ENCODE measurements at places on chromosomes 16 and 17.

DNA sequence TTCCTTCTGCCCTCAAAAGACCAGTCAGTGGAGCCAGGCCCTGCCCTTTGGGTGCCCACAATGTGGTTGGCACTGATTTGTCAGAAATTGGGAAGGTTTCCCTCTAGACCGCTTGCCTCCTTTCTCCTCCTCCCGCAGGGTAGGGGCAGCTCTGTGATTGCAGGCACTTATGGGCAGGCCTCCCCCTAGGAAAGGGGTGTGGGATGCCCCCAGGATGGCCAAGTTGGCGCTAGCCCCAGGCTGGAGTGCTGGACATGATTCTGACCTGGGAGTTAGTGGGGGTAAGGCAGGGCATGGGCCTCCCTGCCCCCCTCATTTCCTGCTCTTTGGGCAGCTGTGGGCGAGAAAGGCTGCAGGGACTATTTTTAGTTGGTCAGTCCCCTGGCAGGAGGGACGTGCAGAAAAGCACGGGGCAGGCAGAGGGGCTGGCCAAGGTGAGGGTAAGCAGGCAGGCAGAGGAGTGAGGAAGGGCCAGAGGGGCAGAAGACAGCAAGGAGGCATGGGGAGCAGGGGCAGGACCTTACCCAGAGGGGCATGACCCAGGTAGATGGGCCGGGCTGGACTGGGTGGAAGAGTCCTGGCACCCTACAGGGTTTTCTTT, 3.3 kb downstream of the RARA start:
- H3K36me3 ChIP-seq, result no peaks in the 10 kb centered on the region
- H3K27ac ChIP-seq, result no peak overlapping the region
- H3K4me1 ChIP-seq, result peaks cover 75% of the 10 kb centered on the region
- no peak for DNase-seq
- H3K27me3 ChIP-seq, result no peaks in the 10 kb centered on the region

DNA sequence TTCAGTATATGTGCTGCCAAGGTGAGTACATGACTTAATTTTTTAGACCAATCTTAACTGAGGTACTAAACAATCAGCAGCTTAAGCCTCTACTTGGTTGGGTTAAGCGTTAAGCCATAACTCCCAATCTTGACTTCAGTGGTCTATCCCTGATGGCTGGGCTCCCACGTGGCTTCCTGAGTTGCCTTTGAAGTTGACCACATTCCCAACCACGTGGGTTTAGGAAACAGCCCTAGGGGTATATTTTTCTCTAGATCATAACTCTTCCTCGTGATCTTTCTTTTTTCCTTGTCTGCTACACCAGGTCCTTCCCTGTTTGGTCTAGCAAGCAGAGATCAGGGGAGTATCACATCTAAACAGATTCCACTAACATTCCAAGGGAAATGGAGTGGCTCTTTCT, 20.1 kb upstream of the PIRT start:
- no peaks in the 10 kb centered on the region for H3K27me3 ChIP-seq
- H3K27ac ChIP-seq, result no peak overlapping the region
- H3K4me3 ChIP-seq, result no peak overlapping the region
- no peak for DNase-seq

DNA sequence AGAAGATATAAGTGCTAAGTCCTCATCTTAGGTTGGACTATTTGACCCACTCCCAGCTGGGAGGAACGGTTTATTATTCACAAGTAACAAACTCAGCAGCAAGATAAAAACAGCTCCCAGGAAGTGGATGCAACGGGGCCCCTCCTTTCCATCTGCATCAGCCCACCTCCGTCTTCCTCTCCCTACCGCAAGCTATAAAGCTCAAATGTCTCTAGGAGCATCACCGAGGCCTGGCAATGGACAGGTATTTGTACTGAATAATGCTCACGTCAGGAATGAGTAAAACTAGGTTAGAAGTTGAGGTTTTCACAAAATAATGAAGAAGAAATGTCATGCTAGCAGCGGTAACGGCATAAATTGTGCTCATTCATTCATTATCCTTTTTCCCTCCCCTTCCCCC, 408.7 kb upstream of the PSMD7 start:
- no peak for DNase-seq
- H3K4me3 ChIP-seq, result no peak overlapping the region
- H3K27ac ChIP-seq, result no peak overlapping the region
- peaks cover 15% of the 10 kb centered on the region for H3K27me3 ChIP-seq
- no peaks in the 10 kb centered on the region for H3K4me1 ChIP-seq

GRCh38 chr17:63279498-63280230, 166.4 kb downstream of the CYB561 start:
- peak; percentile 76 for DNase-seq
- H3K27me3 ChIP-seq, result no peaks in the 10 kb centered on the region
- H3K27ac ChIP-seq, result peak overlapping the region; percentile 92
- H3K36me3 ChIP-seq, result no peaks in the 10 kb centered on the region

DNA sequence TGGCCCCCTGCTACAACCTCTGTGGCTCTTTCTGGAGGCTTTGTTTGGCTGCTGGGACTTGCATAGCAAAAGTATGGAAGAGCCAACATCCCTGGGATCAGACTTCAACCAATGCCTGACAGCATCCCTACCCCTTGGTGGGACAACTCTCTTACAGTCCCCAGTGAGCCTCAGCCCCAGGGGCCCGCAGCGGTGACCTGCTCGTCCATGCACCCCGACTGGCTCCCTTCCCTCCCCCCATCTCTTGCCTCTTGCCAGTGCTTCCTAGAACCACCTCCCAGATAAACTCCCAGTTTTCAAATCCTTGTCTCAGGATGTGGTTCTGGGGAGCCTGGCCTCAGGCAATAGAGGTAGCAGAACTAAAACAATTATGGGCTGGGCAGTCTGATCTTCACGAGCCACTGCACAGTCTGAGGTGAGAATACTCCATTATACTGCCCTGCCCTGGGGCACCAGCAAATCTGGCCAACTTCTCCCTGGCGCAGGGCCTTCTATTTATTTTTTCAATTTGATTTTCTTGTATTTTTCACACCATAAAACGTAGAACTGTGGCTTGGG, 86.6 kb upstream of the BRD7 start:
- no peaks in the 10 kb centered on the region for H3K4me1 ChIP-seq
- H3K27ac ChIP-seq, result no peak overlapping the region
- no peak for DNase-seq
- peaks cover 21% of the 10 kb centered on the region for H3K27me3 ChIP-seq
- H3K36me3 ChIP-seq, result no peaks in the 10 kb centered on the region
- H3K4me3 ChIP-seq, result no peak overlapping the region

DNA sequence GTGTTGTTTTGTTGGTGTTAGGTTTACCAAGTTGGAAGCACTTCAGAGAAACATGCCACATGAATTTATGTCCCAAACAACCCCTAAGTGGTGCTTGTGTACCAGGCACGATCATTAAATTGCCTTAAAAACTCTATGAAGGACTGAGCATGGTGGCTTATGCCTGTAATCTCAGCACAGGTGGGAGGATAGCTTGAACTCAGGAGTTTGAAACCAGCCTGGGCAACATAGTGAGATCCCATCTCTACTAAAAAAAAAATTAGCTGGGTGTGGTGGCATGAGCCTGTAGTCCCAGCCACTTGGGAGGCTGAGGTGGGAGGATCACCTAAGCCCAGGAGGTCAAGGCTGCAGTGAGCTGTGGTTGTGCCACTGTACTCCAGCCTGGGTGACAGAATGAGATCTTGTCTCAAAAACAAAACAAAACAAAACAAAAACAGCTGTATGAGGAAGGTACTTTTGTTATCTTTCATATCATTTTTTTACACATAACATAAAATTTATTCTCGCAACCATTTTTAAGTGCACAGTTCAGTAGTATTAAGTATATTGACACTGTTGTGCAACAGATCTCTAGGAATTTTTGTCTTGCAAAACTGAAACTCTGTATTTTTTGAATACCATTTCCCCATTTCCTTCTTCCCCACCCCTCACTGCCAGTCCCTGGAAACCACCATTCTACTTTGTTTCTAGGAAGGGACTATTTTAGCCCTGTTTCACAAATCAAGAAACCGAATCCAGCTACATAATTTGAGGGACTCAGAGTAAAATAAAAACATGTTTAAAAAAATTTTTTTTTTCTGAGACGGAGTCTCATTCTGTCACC, 14.3 kb upstream of the RBBP6 start:
- DNase-seq, result no peak
- H3K36me3 ChIP-seq, result no peaks in the 10 kb centered on the region
- H3K4me1 ChIP-seq, result no peaks in the 10 kb centered on the region
- H3K27ac ChIP-seq, result no peak overlapping the region
- no peaks in the 10 kb centered on the region for H3K27me3 ChIP-seq

GRCh38 chr17:521183-521525, 168.5 kb upstream of the RPH3AL start:
- no peaks in the 10 kb centered on the region for H3K36me3 ChIP-seq
- no peak overlapping the region for H3K4me3 ChIP-seq
- peaks cover 28% of the 10 kb centered on the region for H3K4me1 ChIP-seq
- H3K27me3 ChIP-seq, result no peaks in the 10 kb centered on the region
- peak; percentile 84 for DNase-seq
- peak overlapping the region; percentile 63 for H3K27ac ChIP-seq

DNA sequence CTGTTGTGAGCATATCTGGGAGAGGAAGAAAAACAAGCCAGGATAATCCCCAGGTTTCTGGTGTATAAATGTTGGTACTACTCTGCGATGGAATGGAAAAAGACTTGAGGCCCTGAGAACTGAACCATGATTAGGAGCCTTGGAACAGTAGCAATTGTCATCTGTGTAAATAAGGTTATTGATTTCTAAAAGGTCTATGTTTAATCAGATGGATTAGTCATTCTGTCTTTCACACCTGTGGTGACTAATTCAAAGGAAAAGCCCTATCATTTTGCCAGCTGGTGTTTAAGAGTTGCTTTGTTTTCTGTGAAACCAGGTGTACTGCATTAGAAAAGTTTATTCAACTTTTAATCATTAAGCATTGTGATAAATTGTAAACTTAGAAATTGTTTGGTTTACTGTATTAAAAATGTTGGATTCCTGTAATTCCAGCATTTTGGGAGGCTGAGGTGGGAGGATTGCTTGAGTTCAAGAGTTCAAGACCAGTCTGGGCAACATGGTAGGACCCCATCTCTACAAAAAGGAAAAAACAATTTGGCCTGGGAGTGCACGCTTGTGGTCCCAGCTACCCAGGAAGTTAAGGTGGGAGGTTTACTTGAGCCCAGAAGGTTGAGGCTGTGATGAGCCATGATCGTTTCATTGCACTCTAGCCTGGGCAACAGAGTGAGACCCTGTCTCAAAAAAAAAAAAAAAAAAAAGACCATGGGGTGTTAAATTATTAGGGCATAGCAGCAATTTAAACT, 29.0 kb upstream of the KPNB1 start:
- H3K4me3 ChIP-seq, result no peak overlapping the region
- peak overlapping the region; percentile 73 for H3K27ac ChIP-seq
- no peak for DNase-seq
- peaks cover 31% of the 10 kb centered on the region for H3K36me3 ChIP-seq

GRCh38 chr17:29592850-29593551, at the start of gene ANKRD13B:
TSS of gene ANKRD13B (plus strand) at chr17:29593132. CDS start at chr17:29593622, 490 bp downstream.
- peaks cover 49% of the 10 kb centered on the region for H3K4me1 ChIP-seq
- H3K36me3 ChIP-seq, result no peaks in the 10 kb centered on the region
- peaks cover 12% of the 10 kb centered on the region for H3K27me3 ChIP-seq
- no peak for DNase-seq

- H3K27me3 ChIP-seq, result no peaks in the 10 kb centered on the region
- no peak overlapping the region for H3K27ac ChIP-seq
- DNase-seq, result no peak
- H3K4me3 ChIP-seq, result no peak overlapping the region
- no peaks in the 10 kb centered on the region for H3K4me1 ChIP-seq
Measured at GRCh38 chr16:79509211-79509631, 91.3 kb downstream of the MAF start.

GRCh38 chr17:79826204-79826680, 13.0 kb downstream of the CBX4 start:
- peaks cover 2% of the 10 kb centered on the region for H3K27me3 ChIP-seq
- no peak overlapping the region for H3K27ac ChIP-seq
- no peak for DNase-seq
- no peak overlapping the region for H3K4me3 ChIP-seq
- H3K4me1 ChIP-seq, result no peaks in the 10 kb centered on the region

DNA sequence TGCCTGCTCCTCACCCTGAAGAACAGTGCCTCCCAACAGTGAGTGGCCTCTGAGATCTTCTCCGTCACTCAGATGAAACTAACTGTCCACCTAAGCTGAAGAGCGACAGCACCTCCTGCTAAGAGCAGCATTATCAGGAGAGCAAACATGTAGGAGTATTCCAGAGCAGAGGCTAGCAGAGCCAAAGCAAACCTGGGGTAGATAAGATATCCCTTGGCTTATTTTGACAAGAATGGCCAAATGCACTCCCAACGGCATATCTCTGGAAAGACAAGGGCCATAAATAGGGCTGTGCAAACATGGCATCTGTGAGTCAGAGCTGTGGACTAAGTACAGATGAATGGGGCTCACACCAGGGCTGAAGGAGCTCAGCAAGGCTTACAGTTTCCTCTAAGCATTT, 96.3 kb downstream of the NDEL1 start:
- H3K27me3 ChIP-seq, result no peaks in the 10 kb centered on the region
- DNase-seq, result peak; percentile 55
- no peak overlapping the region for H3K27ac ChIP-seq
- no peak overlapping the region for H3K4me3 ChIP-seq
- peaks cover 60% of the 10 kb centered on the region for H3K36me3 ChIP-seq

DNA sequence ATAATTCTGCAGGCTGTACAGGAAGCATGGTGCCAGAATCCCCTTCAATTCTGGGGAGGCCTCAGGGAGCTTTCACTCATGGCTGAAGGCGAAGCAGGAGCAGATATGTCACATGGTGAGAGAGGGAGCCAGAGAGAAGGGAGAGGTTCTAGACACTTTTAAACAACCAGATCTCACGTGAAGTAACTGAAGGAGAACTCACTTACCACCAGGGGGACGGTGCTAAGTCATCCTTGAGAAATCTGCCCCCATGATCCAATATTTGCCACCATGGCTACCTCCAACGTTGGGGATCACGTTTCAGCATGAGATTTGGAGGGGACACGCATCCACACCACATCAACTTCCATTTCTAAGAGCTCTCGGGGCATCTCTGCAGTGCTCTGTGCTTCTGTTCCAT, 37.4 kb upstream of the GNA13 start:
- no peak overlapping the region for H3K4me3 ChIP-seq
- no peaks in the 10 kb centered on the region for H3K36me3 ChIP-seq
- DNase-seq, result no peak

- H3K27ac ChIP-seq, result no peak overlapping the region
- peaks cover 3% of the 10 kb centered on the region for H3K36me3 ChIP-seq
- no peak for DNase-seq
- no peaks in the 10 kb centered on the region for H3K27me3 ChIP-seq
Measured at GRCh38 chr16:685967-686366, 1.8 kb upstream of the JMJD8 start.

Data from astrocyte (in vitro differentiated cells and primary cell).